ENCODE measurements at places on chromosomes 11 and 22.

GRCh38 chr11:11407065-11407762 is 54.2 kb upstream of the CSNK2A3 start:
- no peak for DNase-seq

DNA sequence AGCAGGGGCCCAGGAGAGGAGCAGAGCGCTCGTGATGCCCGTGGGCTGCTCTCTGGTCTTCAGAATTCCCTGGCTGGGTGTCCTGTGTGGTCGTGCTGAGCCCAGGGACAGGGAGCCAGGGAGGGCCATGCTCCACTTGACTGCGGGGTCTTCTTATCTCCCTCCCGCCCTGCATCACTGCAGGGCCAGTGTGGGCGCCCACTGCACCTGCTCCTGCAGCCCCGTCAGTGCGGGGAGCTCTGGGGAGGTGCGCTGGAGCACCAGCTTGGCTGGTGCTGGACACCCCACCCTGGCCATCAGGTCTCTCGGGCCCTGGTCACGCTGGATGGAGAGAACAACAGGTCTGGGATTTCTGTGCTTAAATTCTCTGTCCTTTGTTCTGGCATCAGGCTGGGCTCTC is 31.8 kb downstream of the B3GAT1 start:
- DNase-seq: no peak

GRCh38 chr22:30043161-30043560 is 37.1 kb upstream of the HORMAD2 start:
- DNase-seq: no peak

DNA sequence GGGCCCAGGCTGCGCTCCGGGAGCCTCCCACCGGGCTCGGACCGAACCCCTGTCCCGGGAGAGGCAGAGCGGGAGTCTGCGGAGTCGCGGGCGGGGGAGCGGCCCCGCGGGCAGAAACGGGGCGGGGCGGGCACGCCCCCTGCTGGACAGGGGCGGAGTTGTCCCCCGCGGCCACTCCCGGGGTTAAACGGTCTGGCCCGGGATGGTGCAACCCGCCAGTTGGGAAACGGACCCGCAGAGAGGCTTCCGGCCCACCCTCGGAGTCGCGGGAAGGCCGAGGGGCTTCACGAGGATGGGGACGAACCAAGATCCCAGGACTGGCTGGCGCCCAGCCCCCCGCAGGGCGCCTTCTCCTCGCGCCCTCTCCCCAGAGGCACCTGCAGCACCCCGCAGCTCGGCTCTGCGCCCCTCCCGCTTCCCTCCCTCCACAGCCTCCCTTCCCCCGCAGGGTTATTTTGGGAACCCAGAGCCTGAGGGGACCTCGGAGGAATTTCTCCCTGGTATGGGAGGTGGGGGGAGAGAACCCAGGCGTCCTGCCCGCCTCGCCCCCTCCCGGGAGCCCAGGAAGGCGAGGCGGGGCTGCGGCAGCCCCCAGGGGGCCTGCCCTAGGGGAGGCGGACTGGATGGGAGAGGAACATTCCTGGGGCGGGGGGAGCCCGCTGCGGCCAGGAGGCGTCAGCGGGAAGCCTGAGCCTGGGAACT is 902 bp downstream of the RASGRP2 start:
- DNase-seq: peak; percentile 75

GRCh38 chr22:28183078-28183860 is 264.2 kb upstream of the PITPNB start:
- DNase-seq: no peak

DNA sequence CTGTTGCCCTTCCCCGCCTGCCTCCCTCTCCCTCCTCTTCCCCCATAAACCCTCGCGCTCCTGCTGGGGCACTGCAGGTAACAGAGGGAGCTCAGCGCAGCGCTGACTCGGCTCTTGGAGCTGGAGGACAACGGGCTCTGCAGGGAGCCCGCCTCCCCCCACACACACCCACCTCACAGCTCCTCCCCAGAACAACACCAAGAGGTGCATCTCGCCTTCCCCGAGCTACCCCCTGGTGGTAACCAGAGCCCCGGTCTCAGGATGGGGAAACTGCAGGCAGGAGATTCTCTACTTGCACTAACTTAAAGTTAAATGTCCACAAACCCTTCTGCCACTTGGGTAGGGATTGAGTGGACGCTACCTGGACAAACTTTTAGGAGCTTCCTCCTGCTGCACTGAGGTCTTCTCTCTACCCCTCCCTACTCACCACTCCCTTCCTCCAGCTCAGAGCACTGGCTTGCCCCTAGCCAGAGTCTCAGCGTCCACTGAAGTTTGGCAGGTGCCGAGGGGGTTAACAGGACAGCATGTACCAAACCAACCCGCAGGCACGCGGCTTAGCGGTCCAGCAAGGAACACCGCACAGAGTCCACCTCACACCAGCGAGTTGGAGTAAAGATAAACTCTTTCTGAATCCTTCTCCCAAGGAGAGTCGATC is 4.0 kb upstream of the SCN4B start:
- no peak for DNase-seq

DNA sequence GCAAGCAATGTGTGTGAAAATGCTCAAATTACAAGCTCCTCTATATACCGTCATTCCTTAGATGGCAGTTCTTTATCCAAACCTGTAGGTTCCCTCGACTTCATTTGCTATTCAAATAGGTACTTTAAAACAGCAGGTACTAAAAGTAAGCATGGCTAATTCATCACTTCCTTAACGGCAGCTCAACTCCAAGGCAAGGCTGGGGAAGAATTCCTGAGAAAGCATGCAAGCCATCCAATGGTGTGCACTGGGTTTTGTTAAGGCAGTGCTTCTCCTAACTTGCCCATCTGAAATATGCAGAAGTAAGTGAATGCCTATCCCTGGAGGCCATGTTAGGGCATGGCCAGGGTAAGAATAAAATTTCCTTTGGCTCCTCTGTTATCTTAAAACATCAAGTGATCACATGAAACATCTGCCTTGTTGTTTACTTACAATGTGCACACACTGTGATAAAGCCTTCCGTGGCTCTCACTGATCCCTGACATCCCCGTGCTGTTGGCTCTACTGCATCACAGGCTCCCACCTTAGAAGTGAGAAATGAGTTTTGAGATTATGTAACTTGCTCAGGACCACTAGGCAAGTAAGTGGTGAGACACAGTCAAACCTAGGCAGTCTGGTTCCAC is 52.1 kb downstream of the SMCO4 start:
- no peak for DNase-seq

DNA sequence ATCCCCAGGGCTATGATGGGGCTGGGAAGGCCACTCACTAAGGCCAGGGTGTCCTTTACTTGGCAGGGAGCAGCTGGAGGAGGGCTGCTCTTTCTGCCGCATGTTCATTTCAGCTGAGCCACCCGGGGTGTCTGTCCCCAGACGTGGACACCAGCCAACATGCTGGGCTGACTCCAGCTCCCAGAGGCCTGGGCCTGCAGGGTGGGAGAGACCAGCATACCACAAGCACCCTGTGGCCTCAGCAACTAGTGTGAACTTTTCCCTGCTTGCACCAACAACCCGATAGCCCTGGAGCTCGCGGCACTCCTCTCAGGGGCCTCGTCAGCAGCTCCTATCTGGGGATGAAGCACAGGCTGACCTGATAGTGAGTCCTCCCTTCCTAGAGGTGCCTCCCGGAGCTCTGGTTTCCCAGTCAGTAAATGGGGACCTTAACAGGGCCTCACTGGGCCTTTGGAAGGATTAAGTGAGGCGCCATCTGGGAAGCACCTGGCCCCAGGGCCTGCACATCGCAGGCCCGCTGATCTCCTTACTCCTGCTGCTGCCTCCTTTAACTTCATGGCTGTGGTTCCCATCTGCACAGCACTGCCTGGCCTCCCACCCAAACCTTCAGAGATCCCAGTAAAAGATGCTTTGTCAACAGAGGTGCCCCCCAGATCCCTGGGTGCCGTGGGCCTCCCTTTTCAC is 83.4 kb downstream of the GALNT18 start:
- DNase-seq: no peak

- DNase-seq: no peak
Observed at GRCh38 chr11:120875986-120876385, 147.9 kb upstream of the TBCEL start.

- DNase-seq: no peak
Observed at GRCh38 chr11:131652231-131652630, 281.8 kb downstream of the NTM start.

- DNase-seq: no peak
Observed at GRCh38 chr11:36403661-36404060, 106.4 kb downstream of the TRAF6 start.

DNA sequence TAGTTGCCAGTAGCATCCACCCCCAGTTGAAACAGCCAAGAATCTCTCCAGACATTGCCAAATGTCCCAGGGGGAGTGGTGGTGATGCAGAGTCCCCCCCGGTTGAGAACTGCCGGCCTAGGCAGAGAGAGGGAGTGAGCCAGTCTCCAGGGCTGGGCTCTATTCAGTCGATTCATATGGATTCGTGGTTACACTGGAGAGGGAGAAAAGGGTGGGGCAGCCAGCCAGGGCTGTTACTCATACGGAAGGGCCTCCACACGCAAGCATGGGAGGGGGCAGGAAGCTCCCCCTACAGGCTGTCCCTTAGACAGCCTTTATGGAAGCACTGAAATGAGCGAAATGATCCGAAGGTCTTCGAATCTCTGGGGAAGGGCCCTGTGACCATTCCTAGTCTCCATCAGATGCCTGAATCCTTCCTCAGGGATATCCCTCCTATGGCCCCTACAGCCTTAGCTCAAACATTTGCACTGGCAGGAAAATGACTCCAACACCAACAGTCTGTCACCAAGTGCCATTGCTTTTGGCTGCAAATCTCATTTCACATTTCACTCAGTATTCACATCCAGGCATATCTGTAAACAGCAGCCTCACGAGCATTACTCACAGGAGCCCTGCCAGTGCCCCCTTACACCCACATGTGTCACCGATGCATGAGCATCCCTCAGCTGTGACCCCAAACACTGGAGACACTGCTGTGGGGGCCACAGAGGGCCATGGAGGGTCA is 18.4 kb upstream of the TLCD5 start:
- no peak for DNase-seq

DNA sequence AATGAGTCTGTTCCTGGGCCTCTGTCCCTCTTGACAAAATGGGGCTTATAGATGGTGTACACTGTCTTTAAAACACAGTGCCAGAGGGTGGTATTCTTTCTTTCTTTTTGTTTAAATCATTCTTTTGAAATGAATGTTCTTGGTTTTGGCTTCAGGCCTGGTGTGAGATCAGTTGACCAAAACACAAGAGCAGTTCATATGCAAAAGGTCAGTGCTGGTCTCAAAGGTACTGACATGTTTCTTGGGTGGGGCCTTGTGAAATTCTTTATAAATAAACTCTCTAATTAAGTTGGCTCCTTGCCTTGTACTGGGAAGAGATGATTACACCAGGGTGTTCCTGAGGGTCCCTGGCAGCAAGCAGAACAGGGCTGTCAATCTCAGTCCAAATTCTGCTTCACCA is 110.0 kb downstream of the FBXO7 start:
- no peak for DNase-seq

GRCh38 chr11:123519797-123520193 is 89.7 kb downstream of the GRAMD1B start:
- peak; percentile 9 for DNase-seq

DNA sequence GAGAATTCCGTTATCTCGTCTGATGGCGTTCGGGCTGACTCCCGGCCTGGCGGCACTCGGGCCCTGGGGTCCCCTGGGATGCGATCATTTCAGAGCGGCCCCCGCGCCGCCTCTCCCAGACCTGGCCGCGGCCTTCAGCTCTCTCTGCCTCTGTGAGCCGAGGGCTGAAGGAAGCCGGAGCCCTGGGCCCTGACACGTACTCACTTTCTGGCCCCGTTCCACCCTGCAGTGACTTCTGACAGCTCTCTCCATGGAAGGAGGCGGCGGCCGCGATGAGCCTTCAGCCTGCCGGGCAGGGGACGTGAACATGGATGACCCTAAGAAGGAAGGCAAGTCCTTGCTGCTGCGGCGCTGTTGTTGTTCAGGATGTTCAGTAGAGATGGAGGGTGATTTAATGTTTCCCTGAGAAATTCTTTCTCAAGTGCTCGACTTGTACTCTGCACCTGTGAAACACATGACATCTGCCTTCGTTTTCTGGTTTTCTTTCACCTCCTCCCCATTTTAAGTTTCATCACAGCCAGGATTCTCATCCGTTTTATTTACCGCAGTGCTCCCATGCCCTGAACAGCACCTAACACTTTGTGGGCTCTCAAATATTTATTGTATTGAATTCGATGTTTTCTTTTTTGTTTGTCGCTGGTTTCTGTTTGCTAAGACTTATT is 612 bp downstream of the GTSE1 start:
- peak; percentile 62 for DNase-seq

DNA sequence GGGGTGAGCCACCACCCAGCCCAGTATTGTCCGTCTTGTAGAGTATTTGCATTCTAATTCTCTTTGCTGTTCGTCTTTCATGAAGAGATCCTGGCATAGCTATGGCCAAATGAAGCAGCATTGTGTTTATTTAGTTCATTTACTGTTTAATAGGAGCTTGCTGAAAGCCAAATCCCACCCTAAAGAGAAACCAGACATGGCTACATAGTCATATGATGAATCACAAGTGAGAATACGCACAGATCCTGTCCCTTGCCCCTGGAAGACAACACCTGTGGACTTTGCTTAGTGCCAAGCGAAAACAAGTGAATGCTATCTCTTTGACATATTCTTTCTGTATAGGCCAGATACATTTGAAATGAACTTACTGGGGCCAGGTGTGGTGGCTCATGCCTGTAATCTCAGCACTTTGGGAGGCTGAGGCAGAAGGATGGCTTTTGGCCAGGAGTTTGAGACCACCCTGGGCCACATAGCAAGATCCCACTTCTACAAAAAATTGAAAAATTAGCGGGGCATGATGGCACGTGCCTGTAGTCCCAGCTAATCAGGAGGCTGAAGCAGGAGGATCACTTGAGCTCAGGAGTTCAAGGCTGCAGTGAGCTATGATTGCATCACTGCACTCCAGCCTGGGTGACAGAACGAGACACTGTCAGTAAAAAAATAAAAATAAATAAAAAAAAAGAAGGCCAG is 5.1 kb upstream of the ARFGAP3 start:
- DNase-seq: no peak

- no peak for DNase-seq
Observed at GRCh38 chr11:71395263-71395560, 53.0 kb downstream of the DHCR7 start.

DNA sequence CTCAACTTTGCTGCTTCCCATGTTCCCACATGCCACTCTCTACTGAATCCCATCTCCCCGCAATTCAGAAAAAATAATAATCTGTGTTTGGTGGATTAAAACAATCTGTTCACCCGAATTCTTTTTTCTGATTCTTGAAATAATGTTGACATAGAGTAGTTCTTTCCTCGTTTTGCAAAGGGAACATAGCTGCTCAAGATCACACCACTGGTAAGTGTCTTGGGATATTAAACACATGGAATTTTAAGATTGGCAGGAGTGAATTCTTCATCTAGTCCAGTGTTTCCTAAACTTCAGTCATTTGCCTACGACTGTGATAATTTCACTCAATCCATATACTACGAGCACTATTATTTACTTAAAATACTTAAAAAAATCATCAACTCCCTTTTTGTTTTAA is 6.0 kb downstream of the ELF5 start:
- DNase-seq: no peak

GRCh38 chr22:50699001-50699755 is 26.6 kb downstream of the SHANK3 start:
- DNase-seq: no peak

- no peak for DNase-seq
Observed at GRCh38 chr11:43686207-43686606, 5.7 kb downstream of the HSD17B12 start.
